Stimulated activated CD8-positive, alpha-beta memory T cell treated with anti-CD3 and anti-CD28 coated beads, Interleukin-4, amount 100 ng/mL, for 4 hours (primary cell): ENCODE measurements at places on chromosomes 16 and 17.

DNA sequence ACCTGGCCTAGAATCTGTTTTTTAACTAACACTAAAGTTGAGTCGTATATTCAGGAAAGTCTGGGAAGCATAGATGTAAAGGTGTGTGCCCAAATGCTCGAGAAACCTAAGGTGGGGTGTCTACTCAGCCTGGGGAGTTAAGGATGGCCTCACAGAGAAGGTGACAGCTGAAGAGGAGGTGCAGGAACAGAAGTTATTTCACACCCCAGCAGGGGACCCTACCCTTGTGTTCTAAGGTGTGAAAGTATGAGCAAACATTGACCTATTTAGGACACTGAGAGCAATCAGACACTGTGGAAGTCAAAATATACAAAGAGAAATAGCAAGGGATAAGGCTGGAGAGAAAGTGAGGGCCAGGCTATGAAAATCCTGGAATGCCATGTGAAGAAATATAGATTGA is 49.0 kb upstream of the DHX40 start:
- no peak for DNase-seq

- DNase-seq, result no peak
Observed at GRCh38 chr16:81035975-81036750, 521 bp downstream of the ATMIN start.

GRCh38 chr16:77064037-77064436 is 127.0 kb upstream of the MON1B start:
- DNase-seq, result no peak

- DNase-seq, result no peak
Observed at GRCh38 chr17:28573966-28574480, 2.7 kb downstream of the ALDOC start.

DNA sequence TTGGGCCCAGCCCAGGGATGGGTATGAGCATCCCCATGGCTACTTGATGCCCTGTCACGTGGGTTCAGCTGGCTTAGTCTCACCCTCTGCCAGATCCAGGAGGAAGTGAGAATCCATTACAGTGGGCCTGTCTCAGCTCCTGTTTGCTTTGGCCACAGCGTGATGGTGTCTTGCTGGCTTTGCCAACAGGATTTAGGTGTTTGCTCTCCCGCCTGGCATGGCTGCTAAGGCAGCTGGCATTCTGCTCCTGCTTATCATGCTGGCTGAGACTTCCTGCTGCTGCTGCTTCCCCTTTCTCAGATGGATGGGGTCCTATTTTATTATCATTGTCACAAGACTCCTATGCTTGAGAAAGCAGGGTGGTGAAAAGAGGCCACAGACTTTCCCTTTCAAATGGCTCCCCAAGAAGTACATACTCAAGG is 28.3 kb upstream of the HOXB13 start:
- no peak for DNase-seq

- no peak for DNase-seq
Observed at GRCh38 chr17:73521376-73521775, 122.9 kb downstream of the SDK2 start.

DNA sequence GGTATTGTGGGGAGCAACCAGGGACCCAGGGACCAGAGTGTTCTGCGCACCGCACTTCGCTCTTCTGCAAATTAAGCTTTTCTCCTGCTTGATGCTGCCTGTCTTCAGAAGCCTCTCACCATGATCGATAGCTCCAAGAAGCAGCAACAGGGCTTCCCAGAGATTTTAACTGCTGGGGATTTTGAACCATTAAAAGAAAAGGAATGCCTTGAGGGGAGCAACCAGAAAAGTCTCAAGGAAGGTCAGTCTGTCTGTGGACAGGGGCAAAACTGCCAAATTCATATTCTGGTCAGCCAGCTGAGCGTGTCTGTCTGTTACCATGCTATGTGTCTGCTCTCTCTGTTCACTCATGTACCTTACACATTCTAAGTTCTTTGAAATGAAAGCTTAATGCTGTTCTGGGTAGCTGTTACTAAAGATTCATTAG is 115.7 kb downstream of the MRTFB start:
- no peak for DNase-seq
